ENCODE measurements at places on chromosomes 13 and 19.

DNA sequence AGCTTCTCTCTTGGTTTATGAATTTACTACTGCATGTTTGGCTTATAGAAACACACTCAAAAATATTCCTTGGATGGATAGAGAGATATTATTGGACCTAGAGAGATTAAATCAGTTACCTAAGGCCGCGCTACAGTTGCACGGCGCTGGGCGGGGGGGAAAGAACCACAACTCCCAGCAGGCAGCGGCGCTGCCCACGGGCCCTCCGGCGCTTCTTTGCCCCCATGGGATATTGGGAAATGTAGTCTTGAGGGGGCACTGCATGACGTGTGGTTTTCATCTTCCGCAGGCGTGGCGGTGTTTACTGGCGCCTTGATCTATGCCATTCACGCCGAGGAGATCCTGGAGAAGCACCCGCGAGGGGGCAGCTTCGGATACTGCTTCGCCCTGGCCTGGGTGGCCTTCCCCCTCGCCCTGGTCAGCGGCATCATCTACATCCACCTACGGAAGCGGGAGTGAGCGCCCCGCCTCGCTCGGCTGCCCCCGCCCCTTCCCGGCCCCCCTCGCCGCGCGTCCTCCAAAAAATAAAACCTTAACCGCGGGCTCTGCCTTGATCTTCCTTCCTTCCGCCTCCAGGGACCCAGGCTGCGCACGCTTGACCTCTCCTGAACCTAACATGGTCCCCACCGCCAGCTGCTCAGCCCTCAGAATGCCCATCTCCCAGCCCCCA lies 4.8 kb downstream of the EMP3 start:
- peak; percentile 71 for DNase-seq

GRCh38 chr19:3275583-3276340 lies 51.3 kb downstream of the CELF5 start:
- peak; percentile 51 for DNase-seq

- peak; percentile 27 for DNase-seq
These were observed 543.0 kb downstream of the IRS2 start for GRCh38 chr13:109243311-109243951.

GRCh38 chr13:43994999-43995859 lies 115.5 kb downstream of the LACC1 start:
- no peak for DNase-seq

DNA sequence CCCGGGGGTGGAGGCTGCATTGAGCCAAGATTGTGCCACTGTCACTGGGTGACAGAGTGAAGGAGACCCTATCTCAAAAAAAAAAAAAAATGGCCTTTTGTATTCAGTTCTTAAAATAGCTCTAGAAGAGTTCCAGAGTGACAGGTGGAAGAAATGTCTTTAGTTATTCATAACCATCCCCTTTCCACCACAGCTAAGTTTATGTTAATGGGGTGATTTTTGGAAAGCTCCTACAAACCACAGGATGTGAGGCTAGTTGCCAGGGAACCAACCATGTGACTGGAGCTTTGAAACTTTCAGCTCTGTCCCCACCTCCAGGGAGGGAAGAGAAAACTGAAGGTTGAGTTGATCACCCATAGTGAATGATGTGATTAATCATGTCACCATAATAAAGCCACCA lies 6.9 kb downstream of the ZNF490 start:
- no peak for DNase-seq

DNA sequence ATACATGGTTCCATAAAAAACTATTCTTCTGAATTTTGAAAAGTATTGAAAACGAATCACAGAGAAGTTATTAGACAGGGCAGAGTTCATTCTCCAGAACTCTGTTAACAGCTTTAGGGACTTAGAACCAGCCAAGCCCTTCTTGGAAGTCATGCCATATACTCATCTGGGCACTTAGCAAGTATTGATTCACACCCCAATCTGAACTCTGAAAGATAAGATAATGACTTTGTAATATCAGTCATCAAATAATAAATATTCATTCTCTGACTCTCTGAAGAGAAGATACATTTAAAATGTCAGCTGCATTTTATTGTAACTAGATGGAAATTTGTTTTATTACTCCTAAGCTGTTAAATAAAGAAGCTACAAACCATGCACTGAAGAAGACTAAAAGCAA lies 43.8 kb upstream of the ITM2B start:
- DNase-seq: no peak

GRCh38 chr19:18668252-18668631 lies 15.2 kb upstream of the CRTC1 start:
- no peak for DNase-seq

DNA sequence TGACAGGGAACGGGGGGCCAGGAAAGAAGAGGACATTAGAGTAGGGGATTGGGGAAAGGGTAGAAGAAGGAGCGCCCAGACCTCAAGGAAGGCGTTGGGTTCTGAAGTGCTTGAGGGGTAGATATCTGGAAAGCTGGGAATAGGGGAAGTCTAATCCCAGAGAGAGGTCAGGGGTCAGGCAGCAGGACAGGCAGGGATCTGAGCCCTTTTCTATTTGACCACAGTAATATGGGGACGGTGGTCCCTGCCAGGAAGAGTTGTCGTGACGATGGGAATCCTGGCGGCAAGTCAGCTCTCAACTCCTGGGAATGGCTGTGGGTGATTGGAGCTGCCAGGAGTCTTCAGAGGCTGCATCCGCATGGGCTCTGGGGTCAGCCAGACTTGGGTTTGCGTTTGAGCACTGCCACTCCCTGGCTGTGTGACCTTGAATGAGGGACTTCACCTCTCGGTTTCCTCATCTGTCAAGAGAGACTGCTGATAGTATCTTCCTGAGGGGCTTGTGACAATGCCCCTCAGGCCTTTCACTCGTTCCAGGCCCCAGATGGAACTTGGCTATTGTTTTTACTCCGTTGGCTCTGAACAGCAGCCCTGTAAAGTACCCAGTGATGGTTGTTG lies 1.3 kb downstream of the AP2A1 start:
- no peak for DNase-seq

DNA sequence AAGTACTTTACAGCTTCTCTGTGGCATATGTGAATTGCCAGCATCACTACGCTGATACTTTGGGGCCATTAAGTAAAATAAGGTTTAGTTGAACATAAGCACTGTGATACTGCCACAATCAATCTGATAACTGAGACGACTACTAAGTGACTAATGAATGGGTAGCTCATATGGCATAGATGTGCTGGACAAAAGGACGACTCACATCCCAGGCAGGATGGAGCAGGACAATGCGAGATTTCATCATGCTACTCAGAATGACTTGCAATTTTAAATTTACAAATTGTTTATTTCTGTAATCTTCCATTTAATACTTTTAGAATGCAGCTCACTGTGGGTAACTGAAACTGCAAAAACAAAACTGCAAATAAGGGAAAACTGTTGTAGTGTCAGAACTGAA lies 13.6 kb downstream of the CCDC122 start:
- no peak for DNase-seq

GRCh38 chr19:42628411-42629140 lies 33.9 kb upstream of the CEACAM8 start:
- DNase-seq: no peak

GRCh38 chr19:21848706-21849105 lies 12.7 kb upstream of the ZNF43 start:
- DNase-seq: no peak

GRCh38 chr13:38914070-38914469 lies 76.6 kb downstream of the STOML3 start:
- no peak for DNase-seq

- DNase-seq: no peak
These were observed 9.8 kb upstream of the GNA15 start for GRCh38 chr19:3125900-3126524.

- no peak for DNase-seq
These were observed 3.5 kb downstream of the CYP4F2 start for GRCh38 chr19:15894359-15894758.

DNA sequence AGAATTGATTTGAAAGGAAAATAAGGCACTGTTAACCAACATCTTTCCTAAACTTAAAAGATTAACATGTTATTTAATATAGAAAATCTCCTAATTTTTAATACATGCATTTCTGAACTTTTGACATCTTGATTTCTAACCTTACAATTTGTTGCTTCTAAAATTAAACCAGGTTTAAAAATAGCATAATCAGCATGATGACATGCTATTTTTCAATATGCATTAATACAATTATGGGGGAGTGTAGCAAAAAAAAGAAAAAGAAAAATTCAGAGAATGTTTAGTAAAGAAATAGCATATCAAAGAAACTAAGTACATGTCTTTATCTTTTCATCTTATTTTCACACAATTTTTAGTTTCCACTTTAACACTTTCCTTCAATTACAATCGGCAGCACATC lies 98.7 kb downstream of the PCDH9 start:
- DNase-seq: no peak

DNA sequence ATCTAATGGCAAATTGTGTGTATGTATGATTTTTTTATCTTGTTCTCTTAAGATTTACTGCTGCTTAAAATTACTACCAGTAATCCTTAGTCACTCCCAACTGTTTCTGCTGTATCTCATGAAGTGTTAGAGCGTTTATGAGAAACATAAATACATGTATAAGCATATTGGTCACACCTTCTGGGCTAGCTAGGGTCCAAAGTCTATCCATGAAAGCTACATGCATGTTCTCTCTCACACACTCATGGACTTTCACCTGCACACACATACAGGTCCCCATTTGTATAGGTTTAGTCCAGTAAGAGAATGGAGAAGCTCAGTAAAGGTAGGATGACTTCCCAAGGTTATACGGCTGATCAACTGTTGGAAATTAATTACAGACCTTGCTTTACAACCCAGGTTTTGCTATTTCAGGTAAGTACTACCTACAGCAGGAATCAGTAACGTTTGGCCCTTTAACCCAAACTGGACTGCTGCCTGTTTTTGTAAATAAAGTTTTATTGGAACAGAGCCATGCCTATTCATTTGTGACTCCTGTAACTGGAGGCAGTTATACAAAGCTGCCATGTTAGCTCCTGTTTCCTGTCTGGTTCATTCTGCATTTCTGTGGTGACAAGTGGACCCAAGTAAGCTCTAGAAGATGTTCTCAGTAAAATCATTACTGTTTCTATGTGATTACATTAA lies 15.3 kb downstream of the METTL21C start:
- no peak for DNase-seq

GRCh38 chr19:30883071-30883470 lies 466.2 kb downstream of the TSHZ3 start:
- peak; percentile 38 for DNase-seq

GRCh38 chr13:34816245-34816884 lies 125.7 kb upstream of the NBEA start:
- peak; percentile 30 for DNase-seq

DNA sequence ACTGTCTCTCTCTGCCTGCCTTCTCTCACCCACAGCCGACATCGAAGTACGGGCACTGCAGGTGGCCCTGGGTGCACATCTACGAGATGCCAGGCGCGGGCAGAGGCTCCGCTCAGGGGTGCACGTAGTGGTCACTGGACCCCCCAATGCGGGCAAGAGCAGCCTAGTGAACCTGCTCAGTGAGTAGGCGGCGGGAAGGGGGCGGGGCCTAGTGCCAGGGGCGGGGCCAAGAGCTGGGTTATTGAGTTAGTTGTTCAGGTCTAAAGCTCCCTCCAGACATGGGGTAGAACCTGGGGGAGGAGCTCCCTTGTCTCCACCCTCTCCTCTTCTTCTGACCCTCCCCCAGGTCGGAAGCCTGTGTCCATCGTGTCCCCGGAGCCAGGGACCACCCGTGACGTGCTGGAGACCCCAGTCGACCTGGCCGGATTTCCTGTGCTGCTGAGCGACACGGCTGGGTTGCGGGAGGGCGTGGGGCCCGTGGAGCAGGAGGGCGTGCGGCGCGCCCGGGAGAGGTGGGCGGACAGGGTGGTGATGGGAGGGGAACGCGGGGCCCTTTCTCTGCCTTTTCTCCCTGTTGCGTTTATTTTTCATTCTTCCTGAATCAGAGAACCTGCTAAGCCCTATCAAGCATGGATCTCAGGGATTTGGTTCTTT lies 1.9 kb downstream of the GTPBP3 start:
- no peak for DNase-seq

- no peak for DNase-seq
These were observed 1193.1 kb upstream of the MIR17HG start for GRCh38 chr13:90154311-90154960.

GRCh38 chr13:53343361-53343744 lies 314.7 kb downstream of the OLFM4 start:
- DNase-seq: no peak

DNA sequence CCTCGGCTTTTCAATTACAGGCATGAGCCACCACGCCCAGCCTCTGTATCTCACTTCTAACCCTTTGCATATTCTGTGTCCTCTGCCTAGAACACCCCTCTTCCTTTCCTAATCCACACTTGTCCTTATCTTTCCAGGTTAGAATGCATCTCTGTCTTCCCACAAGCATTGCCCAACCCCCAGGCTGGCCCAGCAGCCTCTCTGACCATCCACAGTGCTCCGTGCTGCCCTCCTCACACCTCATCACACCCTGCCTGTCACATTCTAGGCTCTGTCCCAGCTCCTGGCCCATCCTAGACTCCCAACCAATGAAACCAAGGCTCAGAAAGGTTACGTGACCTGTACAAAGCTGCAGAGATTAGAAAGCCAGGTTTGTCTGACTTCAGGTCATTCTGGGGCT lies 11.3 kb downstream of the JAK3 start:
- no peak for DNase-seq

GRCh38 chr13:36369268-36370107 lies 23.3 kb upstream of the SPART start:
- no peak for DNase-seq

GRCh38 chr19:7678971-7679751 lies 1.5 kb upstream of the TRAPPC5 start:
- DNase-seq: no peak

DNA sequence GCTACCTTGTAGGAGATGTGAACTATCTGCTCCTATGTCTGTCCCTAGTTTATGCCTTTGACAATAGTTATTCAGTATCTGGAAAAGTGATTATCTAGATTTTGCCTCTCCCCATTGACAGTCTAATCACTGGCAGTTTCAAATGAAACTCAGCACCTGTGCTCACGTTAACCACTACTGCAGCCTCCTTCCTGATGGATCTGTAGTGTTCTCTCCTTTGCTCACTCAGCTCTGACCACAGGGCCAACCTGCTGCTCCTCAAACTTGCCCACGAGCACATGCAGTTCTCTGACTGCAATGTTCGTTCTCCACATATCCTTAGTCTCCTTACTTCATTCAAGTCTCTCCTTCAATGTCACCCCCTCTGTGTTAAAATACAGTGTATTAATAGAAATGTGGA lies 230.1 kb downstream of the NHLRC3 start:
- no peak for DNase-seq

DNA sequence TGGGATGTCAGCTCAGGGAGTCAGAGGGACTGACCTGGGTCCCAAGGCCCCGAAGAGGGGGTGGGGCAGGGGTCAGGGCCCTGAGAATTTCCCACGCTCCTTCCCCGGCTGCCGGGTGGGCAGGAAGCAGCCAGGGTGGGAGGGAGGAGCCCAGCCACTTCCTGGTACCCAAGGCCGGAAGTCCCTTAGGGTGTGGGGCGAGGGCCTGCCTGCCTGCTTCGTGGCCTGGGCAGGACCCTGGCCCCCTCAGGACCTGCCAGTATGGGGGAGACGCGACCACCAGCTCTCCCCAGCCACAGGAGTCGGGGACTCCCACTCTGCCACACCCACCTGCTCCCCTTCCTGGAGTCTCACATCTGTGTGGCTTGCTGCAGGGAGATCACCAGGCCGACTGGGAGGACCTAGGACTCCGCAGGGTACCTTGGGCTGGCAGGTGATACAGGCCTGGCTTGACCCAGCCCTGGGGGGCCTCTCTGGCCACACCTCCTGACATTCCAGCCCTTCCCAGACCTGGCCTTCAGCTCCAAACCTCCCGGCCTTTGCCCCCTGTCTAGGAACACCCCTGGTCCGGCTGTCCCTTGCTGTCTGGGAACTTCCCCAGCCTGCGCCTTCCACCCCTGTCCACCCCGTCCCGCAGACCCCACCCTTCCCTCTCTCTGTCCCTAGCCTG lies 9.8 kb upstream of the CIRBP start:
- DNase-seq: peak; percentile 75
